NCI-H1092 (cell line): ENCODE measurements at places on chromosomes 3 and 15.

- no peak for DNase-seq
Measured at GRCh38 chr3:163166197-163166596, 1669.6 kb downstream of the OTOL1 start.

DNA sequence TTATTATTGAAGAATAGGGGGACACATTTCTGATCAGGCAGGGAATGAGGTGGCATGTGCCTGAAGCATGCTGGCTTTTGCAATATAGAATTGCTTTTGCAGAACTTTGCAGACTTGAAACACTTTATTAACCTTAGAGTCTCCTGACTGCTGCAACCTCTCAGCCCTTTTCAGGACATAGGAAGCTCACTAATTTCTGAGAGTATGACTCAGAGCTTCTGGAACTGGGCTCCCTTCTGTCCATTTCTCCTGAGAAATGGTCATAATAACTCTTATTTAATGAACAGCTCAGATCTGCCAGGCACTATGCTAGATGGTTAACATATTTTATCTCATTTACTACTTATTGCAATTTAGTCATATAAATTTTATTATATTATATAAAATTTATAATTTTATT lies 38.6 kb upstream of the DGKG start:
- no peak for DNase-seq

DNA sequence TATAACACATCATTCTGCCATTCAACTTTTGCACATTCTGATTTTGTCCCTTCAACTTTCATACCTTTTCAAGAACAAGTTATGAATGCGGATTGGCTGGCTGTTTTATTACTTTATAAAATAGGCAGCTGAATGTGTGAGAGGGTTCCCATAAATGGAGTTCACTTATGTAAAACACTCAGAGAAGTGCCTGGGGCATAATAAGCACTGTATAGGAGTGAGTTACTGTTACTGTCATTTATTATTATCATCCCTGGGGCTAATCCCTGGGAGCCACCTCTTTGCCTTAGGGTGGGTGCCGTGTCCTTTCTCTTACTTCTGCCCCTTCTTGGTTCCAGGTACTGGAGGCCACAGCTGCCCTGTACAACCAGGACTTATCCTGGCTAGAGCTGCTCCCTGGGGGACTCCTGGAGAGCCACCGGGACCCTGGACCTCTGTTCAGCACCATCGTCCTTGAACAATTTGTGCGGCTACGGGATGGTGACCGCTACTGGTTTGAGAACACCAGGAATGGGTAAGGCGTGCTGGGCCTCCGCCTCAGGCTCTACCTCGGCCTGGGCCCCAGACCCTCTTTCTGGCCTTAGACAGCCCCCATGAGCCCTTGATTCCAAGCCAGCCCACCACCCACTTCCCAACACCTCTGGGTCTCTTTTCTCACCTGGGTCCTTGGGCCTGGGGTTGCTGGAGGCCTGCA lies 10.9 kb downstream of the DUOX1 start:
- no peak for DNase-seq

DNA sequence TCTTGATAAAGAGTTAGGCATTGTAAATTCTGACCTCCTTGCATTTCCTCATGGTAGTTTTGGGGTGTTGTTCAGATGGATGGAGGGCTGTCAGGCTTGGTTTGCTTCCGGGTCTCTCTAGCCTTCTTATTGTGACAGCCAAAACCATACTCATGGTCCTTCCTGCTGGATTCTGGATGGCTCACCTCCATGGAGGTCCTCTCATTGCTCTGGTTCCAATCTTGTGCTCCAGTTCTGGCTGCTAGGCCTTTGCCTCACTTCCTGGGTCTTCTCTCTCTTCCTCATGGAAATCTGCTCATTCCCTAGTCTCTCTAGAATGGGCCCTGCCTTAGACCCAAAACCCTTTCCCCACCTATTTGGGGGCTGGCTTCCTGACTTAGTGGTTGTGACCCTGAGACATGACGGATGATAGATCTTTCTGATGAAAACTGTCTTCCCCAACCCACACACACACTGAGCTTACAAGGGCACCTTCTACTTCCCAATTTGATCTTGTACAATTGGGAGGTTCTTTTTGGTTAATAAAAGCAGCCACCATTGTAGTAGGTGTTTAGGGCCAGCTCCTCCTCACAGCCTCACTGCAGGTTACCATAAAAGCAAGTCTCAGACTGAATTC lies 66.2 kb upstream of the XCR1 start:
- DNase-seq: no peak

DNA sequence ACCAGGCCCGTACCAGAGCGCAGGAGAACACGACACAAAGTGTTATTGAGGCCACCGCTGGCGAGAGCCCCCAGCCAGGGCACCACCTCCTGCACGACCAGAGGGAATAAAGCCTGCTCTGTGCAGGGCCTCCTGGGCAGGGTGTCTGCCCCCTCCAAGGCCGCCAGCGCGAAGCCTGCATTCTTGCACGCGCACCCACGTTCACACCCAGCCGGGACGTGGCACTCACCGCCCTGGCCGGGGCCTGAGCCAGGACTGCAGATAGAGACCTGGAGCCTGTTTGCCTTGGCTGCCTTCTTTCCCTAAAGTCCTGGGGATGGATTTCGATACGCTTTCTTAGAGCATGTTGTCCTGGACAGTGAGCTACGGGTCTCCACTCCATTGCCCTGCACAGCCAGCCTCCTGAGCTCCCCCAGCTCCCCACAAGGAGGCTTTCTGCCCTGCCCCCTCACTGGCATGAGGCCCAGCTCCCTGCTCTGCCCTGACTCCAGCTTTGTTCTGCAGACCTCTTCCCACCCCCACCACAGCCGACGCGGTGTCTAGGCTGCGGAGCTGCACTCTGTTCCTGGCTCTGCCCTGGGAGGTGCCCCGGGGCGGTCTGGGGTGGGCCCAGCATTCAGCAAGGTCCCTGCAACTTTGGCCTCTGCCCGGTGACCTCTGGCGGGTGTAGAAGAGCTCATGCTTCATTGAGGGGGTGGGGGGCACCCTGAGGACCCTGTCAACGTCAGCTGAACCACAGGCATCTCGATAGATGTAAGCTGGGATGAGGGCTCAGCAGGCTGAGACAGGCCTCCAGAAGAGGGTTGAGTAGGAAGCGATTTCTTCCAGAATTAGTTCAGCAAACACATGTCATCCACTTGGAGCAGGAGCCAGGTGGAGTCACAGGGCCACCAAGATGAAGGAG lies 145.0 kb downstream of the LRRK1 start:
- no peak for DNase-seq

- no peak for DNase-seq
Measured at GRCh38 chr3:52742418-52743041, 28.2 kb downstream of the NEK4 start.

DNA sequence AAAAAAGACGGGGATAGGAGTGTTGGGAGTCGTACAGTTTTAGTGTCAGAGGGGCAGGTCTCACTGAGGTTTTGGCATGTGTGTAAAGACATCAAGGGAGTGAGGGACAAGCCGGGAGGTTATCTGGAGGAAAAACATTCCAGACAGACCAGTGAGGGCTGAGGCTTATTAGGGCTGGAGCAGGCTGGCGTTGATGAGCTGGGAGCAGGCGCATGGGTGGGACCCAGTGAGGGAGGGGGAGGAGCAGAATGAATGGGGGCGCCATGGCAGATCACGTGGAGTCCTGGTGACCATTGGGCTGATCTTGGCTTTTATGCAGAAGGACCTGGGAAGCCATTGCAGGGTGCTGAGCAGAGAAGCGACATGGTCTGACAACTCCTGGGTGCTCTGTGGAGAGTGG lies 180.2 kb downstream of the SLCO3A1 start:
- no peak for DNase-seq
